Astrocyte (in vitro differentiated cells and primary cell): ENCODE measurements at places on chromosomes 4 and X.

DNA sequence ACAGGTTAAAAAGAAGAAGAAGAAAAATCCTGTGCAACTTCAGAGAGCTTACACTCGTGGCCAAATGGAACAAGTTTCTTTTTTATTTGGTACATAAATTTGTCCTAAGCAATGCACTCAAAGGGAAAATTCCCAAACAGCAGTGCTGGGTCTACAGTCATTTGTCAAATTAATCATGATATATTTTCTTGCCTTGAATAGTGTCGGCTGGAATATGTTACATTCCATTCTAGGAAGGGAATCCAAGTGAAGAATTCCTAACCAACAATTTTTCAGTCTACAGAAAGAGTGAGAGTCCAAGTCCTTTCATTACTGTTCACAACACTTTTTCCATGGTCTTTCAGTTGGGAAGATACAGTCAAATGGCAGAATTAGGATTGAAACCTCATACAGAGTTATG is 63.9 kb downstream of the HAND2 start:
- peak; percentile 79 for DNase-seq

DNA sequence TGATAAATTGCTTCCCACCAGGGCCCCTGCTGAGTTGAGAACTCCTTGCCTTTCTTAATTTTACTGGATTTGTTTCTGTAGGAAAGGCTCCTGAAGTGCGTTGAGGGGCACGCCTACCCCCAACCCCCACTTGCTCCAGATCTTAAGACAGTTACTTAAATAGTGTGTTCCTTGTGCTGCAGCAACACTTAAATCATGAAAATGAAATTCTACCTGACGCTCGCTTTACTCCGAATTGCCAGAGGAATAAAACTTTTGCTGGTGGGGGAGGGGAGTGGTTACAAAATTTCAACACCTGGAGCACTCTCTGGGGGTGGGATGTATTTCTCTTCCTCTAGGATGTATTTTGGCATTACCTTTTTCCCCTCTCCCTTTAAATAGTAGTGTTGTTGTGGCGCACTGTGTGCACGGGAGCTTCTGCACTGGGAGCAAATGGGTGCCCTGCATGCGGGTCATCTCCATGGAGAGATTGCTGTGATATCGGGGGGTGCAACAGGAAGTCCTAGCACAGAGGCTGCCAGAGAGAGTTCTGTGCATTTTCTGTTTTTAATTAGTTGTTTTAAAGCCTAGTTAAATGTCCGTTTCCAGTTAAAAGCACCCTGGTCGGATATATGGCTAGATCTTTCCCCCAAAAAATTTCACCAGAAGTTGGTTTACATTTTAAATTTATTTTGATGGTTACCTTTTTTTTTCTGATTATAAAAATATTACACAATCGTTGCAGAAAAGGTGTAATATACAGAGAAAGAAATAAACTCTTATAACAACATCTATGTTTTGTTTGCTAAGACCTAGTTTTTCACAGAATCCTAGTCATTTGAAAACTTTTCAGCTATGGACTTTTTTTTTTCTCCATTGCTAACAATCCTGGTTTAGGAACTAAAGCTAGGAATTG is 207.7 kb downstream of the SOWAHB start:
- no peak for DNase-seq

- DNase-seq, result no peak
Measured at GRCh38 chrX:40197071-40197470, 99.3 kb upstream of the BCOR start.

DNA sequence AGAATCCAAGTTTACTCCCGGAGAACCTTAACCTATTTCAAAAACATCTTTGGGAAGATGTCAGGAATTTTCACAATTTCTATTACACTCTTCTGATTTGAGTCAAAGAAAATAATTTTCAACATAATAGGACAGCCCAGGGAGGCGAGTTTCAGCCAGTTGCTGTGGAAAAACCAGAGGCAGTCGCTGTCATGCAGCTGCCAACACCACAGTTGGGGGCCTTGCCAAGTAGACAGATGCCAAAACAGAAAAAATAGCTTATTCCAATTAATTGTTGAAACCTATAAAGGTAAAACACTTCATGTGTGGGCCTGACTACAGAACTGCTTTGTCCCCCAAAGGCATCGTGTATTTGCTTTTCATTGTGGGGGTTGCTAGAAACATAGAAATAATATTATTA is 225.8 kb downstream of the DMD start:
- no peak for DNase-seq

GRCh38 chrX:18424482-18425198 is 768 bp upstream of the CDKL5 start:
- DNase-seq, result peak; percentile 31

- peak; percentile 59 for DNase-seq
Measured at GRCh38 chr4:117084866-117085701, at the start of gene TRAM1L1. TSS of gene TRAM1L1 (minus strand) at chr4:117085576. CDS start at chr4:117085393, 183 bp downstream.

GRCh38 chr4:177404986-177405385 is 37.3 kb downstream of the AGA start:
- DNase-seq, result no peak

- DNase-seq, result peak; percentile 7
Measured at GRCh38 chr4:116357758-116358157, 727.6 kb downstream of the TRAM1L1 start.

GRCh38 chrX:12314651-12315050 is 176.4 kb downstream of the FRMPD4 start:
- DNase-seq, result no peak

DNA sequence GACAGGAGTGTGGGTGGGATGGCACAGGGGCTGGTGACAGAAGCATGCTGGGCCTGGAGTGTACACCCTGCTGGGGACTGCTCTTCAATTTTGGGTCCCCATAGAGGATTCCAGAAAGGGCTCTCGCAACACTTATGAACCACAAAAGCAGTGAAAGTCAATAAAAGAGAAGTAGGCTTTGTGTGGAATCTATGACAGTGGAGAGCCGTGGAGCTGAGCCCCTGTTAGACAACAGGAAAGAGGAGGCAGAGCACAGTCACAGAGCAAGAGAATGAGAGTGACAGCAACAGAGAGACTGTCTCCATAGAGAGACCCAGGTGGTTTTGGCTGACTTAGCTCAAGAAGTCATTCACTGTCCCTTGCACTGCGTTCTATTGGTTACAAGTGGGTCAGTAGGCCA is 135.1 kb upstream of the ATP6AP2 start:
- no peak for DNase-seq

DNA sequence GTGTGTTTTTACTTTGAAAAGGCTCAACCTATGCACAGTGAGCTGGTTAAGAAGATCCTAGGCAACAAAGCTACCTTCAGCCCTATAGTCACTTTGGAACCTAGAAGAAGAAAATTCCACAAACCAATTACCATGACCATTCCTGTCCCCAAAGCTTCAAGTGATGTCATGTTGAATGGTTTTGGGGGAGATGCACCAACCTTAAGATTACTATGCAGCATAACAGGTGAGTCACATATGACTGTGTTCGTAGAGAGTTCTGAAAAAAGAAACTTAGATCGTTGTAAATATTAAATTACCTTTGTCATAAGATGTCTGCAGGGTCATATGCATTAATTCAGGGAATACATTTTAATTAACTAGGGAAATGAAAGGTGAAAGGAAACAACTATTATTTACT is 287.1 kb downstream of the ANK2 start:
- DNase-seq, result no peak
